ENCODE measurements at places on chromosomes 3 and 15.

- no peak for DNase-seq
Observed at GRCh38 chr3:20930034-20930433, 744.0 kb upstream of the SGO1 start.

DNA sequence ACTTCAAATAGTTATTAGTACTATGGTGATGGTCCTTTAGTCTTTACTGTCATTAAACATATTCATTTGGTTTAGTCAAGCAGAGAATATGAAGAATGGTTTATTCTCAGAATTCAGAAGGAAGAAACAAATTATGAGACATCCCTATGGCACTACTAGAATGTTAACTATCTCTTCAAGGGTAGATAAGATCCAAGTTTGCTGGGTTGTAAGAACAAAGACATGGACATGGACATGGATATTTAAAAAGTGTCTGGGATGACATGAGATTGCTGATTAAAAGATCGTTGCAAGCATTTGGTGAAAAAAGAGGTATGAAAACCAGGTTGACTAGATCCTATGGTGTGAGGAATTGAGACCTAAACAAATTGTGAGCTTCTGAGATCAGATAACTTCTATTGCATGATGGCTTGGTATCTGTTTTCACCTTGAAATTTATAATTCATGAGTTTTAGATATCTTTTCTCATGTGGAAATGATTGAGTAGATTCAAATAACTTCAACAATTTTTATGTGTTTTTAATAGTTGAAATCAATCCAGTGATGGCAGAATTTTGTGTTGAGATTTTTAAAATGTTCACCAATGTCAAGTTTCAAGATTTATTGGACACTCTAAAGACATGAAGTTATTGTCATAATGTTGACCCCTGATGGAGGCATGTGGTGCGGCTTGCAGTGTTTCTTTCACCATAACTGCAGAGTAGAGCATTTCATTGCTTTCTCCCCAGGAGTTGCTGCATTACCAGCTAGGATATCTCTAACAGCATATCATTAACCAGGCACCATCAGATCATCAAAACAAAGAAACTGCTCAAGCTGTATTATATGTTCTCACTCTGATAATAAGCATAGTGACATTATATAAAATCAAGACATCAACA, 72.6 kb downstream of the NAALADL2 start:
- no peak for DNase-seq

DNA sequence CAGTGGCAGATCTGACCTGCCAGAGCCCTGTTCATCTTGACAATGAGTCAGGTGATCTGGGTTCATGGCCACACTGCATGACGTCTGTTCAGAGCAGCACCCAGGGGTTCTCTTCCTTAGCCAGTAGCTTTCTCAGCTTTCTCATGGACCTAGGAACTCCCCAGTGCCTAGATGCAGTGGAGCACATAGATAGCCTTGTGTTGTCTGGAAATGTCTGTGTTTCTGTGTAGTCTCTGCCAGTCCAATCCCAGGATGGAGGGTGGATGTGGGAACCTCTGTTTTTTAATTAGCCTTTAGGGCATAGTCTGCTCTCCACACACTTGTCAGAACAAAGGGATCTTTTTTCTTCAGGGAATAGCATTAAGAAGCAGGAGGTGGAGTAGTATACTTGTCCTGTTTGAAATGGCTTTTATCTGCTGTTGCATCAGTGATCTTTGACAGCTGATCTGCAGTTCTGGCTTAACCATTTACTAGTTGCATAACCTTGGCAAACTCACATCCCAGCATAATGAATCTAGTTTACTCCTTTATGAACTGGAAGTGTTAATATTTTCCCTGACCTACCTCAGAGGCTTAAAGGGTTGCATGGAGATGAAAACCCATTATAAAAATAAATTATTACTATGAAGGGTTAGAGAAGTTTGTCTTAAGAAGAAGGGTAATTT, 16.1 kb upstream of the CACNA1D start:
- no peak for DNase-seq

DNA sequence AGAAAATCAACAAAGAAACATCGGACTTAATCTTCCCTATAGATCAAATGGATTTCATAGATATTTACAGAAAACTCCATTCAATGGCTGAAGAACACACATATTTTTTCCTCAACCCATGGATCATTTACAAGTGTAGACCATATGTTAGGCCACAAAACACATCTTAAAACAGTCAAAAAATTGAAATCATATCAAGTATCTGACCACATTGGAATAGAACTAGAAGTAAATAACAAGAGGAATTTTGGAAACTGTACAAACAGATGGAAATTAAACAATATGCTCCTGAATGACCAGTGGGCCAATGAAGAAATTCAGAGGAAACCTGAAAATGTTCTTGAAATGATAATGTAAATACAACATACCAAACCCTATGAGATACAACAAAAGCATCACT, 323.1 kb upstream of the GPR149 start:
- DNase-seq, result no peak

GRCh38 chr3:57706462-57706861, 13.6 kb upstream of the DENND6A start:
- DNase-seq, result no peak

GRCh38 chr3:145070795-145071194, 1090.2 kb downstream of the PLOD2 start:
- no peak for DNase-seq

DNA sequence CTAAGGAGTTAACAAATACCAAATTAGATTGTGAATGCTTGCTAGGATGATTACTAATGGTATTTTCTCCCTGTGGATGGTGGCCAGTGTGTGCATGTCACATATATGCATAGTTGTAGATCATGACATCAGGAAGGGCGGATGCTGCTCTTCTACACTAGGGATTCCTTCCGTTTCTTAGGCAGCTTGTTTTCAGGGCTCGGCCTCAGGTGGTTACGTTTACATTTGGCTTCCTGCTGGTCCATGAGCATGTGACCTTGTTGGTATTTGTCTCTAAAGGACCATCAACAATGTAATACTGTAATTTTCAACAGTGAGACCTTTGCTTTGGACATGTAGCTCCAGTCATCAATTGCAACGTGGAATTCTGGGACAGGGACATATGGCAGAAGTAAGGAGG, 221.4 kb downstream of the NR1D2 start:
- DNase-seq, result no peak

DNA sequence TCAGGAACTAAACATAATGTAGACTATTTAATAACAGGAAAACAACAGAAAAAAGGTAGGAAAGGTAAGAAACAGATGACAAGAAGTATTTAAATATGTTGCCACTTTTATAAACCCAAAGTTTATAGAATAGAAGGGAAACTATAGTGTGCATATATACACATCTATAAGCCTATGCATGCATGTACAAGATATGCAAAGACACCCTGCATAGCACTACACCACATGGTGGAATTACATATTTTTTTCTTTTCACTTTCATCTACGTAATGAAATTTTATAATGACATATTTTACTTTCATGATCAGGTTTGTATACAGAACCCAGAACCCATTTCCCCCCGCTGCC, 136.8 kb downstream of the MEX3B start:
- DNase-seq, result no peak

GRCh38 chr15:42576040-42576594, 711 bp downstream of the STARD9 start:
- DNase-seq, result no peak

DNA sequence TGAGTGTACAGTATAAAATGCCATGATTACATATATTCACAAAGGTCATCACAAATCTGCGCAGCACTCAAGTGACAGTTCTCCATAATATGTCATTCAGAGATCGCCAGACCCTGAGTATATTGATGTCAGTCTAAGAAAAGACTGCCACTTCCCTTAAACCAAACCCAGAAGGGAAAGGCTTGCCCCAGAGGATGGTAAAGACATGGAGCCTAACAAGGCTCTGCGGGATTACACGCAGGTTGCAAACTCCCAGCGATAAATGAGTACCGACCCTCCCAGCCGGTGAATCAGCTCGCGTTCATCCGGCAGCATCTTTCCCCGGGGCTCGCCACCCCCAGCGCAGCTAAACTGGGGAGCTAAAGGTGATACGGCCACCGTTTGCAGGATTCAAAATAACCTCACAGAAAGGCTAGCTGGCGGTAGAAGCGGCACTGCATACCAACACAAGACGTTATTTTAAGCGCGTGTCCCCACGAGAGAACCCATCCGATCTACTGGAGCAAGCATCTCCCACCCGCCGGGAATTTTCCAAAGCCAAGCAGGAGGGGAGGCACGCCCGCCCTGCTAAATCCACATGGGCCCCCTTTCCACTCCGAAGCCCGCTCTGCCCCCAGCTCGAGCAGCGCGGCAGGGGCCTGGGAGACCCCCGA, 643 bp downstream of the MYO5A start:
- no peak for DNase-seq
